ENCODE measurements at places on chromosomes 3 and 15.

- no peak for DNase-seq
These were observed 54.9 kb downstream of the MME start for GRCh38 chr3:155135003-155135402.

- DNase-seq = no peak
These were observed 344.6 kb downstream of the EPHA3 start for GRCh38 chr3:89452066-89452465.

- DNase-seq = no peak
These were observed 1.4 kb downstream of the MTMR10 start for GRCh38 chr15:30990036-30990435.

GRCh38 chr15:31127596-31128261, 26.2 kb upstream of the TRPM1 start:
- DNase-seq = no peak

DNA sequence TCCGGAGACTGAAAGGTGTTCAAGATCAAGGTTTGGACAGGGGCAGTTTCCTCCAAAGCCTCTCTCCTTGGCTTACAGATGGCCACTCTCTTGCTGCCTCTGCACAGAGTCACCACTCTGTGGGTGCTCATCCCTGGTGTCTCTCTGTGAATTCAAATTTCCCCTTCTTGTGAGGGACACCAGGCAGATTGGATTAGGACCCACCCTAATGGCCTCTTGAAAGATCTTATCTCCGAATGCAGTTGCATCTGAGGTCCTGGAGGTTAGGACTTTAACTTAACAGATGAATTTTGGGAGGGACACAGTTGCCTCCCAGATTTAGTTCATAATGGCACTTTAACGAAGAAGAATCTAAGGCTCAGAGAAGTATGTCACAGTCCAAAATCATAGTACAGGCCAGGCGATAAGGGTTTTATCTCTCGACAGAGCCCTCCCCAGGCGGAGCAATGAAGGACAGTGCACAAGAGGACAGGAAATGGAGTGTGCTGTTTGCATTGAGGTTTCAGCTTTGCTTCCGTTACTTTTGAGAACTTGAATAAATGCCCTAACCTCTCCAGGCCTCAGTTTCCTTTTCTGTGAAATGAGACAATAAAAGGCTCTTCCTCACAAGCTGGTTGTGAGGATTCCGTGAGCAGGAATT, 38.9 kb upstream of the KIF23 start:
- DNase-seq = no peak

DNA sequence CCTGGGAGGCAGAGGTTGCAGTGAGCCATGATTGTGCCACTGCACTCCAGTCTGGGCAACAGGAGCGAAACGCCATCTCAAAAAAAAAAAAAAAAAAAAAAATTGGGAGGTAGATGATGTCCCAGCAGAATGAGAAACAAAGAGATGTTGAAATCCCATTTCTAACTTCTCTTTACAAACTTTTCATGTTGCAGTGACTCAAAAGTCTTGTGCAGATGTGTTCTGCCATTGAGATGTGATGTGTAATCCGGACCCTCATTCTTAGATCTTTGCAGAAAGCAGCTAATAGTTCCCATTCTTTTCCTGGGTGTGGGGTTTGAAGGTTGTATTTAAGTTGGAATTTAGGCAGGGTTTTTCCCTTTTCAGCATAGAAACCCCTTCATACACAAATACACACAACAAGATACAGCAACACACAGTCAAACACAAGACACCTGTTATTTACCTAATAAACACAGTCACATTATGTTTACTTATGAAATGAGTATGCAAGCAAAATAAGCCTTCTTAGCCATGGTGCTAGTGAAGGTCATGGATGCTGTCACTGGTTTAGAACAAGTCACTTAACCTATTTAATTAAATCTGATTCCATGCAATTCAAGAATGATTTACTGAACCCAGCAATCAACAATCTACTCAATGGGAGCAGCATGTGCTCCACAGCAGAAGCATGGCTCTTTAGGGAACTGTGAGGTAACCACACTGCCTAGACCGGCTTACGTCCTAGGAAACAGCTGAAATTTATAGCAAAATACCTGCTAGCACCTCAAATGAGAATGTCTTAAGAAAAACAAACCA, 14.9 kb downstream of the SIAH2 start:
- DNase-seq = no peak

DNA sequence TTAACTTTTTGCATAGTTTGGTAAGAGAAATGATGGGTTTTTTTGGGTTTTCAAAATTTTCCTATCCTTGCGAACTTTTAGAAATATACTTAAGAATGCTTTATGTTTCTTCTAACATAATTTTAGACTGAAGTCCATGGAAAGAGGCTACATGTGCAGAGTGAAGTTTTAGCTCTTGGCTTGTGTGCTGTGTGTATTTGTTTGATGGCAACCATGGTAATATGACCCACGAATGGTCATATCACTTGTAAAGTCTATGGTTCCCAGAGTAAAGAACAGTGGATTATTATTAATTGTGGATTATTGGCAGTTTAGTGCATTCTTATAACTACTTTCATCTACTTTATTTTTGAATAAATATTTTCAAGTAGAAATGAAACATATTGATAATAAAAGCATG, 124.0 kb upstream of the GOLGA6L4 start:
- no peak for DNase-seq

Measured in activated B cell treated with CpG ODN at 0.5 μM for 24 hours (primary cell).